ENCODE measurements at places on chromosomes 7 and 10.

DNA sequence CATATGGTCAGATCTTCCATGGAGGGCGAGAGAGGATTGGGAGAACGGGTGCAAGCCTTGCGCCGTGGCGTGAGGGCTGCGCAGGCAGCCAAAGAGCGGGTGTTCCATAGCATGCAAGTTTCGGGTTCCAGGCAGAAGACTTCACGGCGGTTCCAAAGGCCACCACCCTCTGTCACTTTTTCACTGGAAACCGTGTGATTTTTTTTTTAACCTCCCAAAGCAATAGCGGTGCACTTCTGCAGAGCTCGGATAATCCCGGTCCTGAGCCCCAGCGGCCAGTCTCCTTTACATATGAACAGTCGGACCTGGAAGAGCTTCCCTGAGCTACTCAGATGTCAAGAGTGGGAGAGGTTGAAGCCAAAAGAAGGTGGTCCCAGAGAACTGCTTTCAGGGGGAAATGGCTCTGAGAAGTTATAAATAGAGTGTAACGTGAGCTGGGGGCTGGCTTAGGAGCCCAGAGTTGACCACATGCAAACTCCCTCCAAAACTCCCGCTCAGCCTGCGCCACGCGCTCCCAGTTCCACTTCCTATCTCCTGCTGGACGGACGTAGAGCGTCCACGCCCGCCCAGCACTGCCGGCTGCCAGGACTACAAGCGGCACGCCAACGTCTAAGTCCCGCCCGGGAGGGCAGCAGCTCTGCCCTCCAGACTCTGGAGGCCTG is at the start of gene MEOX2:
MEOX2 (minus strand) TSS at position 389 of the 662 bp plus-strand sequence; CDS start at position 108, 281 bp downstream.
- DNase-seq = no peak

DNA sequence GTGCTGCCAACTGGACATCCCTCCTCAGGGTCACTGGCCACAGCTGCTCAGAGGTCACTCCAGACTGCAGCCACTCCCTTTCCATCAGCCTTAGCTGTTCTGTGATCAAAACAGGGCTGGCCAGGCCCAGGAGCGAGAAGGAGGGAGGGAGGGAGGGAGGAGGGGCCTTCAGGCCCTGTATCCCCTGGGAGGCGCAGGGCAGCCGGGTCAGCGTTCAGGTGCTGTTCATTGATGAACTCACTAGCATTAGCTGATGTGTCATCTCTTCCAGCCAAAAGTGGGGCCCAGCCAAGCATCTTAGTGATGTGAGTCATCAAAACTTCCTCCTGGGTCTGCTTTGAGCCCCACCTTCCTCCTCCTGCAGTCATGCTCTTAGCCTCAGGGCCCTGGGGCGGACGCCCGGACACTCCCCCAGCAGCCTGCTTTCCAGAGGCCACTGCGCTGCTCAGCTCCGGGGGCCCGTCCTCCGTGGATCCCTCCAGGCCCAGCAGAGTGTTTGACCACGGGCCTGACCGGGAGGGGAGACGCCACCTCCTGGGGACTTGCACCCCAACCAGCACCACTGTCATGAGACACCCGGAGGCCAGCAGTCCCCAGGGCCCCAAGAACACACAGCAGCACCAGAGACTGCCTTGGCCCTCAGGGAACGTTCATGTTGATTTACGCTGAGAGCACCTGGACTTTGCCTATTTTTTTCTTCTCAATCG is 149.2 kb downstream of the PRKAG2 start:
- peak; percentile 6 for DNase-seq

GRCh38 chr7:18610331-18610948 is 114.9 kb downstream of the HDAC9 start:
- DNase-seq = no peak

GRCh38 chr7:107090457-107090856 is 46.0 kb downstream of the PRKAR2B start:
- DNase-seq = no peak

- DNase-seq = no peak
These were observed 54.7 kb downstream of the SYPL1 start for GRCh38 chr7:106057204-106057961.

DNA sequence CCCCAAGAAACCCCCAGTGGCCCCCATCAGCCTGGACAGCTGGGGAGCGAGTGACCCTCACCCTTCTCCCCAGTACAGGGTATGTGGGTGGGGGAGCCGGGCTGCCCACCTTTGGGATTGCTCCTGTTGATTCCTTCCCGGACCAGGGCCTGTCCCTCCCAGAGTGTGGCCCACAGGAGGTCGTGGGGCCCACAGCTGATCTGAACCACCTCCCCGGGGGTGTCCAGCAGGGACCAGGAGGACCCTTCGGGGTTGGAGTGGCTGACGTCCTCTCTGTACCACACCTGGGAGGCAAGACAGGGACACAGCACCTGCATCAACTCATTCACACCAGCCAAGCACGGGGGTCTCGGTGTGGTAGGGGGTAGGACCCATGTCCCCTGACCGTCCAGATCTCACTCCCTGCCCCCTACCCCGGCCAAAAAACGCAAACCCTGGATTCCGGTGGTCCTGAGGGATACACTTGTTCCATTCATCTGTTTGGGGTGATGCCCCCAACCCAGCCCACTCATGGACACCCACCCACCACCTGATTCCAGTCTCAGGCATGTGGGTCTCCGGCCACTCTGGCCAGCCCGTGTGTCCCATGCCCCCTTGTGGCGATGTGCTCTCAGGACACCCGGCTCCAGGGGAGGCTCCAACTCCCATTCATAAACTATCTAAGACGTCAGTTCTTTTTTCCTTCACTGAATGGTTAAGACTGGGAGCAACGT is 10.9 kb downstream of the TECPR1 start:
- peak; percentile 9 for DNase-seq

GRCh38 chr7:96430356-96430755 is 108.5 kb upstream of the SLC25A13 start:
- DNase-seq = no peak

DNA sequence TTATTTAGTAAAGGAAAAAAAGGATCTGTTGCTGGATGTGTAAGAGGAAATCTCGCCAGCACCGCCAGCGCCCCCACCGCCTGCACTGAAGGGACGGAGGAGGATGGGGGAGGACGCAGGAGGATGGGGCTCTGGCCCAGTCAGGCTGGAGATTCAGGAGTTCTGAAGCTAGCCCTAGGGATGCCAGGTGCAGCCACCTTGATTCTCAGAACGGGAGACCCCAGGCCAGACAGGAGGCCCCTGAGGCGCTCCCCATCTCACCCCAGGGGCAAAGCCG is 1.3 kb downstream of the CAMK2B start:
- DNase-seq = no peak

All from CD4-positive, alpha-beta T cell treated with Interleukin-21 for 1 hour (primary cell).